ENCODE measurements at places on chromosomes 6 and 20.

- no peak for DNase-seq
Observed at GRCh38 chr20:35669221-35669620, 4.5 kb upstream of the CPNE1 start.

GRCh38 chr6:108544606-108545005, 16.1 kb upstream of the FOXO3 start:
- DNase-seq = no peak

- DNase-seq = no peak
Observed at GRCh38 chr6:56433119-56433518, 185.7 kb upstream of the COL21A1 start.

DNA sequence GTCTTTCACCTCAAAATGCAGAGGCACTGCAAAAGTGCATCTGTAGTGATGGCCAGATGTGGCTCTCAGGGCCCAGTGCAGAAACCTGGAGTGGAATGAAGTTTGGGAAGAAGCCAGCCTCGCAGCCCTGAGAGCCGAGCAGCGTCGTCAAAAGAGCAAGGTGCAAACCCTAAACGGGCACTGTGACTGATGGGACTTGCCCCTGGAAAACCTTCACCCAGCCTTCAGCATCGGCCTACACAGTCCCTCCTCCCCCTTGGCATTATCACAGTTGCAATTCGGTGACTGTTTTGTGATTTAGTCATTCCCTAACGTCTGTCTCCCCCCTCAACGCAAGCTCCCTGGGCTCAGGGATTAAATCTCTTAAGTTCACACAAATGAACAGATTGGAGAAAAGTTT, 38.6 kb downstream of the TAF4 start:
- DNase-seq = no peak

DNA sequence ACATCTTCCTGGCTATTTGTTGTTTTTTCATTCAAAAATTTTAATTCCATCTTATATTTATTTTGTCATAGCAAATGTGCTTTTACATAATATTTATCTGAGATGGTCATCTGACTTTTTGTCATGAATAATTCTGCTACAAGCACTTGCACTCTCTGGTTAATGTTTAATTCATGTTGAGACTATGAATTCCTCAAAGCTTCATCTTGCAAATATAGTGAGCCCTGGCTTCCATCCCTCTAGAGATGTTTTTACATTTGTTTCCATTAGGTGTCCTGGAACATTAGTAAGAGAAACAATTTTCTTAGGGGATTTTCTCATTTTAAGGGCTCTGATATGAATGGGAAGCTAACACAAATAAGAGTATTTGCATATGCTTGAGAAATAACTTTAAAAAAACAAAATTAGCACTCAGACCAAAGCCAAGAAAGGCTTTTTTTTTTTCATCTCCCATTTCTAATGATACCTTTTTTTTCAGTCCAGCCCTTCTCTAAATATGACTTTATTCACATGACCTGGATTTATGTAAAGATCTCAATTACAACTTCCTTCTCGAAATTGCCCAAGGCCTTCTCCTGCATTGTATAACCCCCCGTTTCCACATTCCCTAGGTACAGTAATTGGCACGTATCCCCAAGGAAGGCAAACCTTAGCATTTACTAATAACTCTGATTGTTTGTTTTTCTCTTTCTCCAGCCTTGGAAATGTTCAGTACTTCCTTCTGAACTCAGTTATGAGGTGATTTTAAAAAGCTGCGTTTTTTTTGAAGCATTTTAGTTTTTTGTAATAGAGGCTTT, 797.0 kb upstream of the GJE1 start:
- no peak for DNase-seq

DNA sequence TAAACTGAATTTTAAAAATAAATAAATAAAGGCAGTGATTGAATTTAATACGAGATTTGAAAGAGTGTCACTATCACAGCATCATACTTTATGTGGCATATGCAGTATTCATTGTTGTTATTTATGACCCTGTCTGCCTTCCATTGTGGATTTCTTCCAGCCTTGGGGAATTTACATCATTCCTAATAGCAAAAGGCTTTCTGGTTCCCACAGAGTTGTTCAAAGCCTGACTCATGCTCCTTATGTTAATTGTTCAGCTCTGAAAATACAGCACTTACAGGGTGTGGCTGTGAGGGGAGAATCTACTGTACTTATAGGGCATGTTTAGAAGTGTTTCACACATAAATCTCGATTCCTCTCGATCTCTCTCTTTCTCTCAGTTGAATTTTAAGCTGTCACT, 54.4 kb downstream of the JAG1 start:
- DNase-seq = no peak

DNA sequence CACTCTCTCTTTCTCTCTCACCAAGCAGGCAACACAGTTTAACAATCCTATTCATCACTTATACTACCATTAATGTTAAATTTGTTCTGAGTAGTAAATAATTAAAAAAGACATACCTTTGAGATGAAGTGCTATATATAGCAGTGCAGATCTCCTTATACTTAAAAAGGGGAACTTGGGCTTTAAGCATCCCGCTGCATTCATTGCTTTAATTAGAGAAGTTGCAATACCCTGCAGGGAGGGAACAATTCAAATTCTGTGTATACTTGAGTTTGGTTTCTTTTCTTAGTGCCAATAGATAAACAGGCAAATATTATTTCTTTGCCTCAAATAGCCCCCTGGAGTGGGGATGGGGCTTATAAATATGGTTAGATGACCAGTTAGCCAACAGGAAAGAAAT, 10.8 kb upstream of the ZBTB24 start:
- no peak for DNase-seq

- DNase-seq = peak; percentile 30
Observed at GRCh38 chr6:147204060-147204785, at the start of gene STXBP5. Gene STXBP5, plus strand, starts transcription at chr6:147204417. Its CDS starts 116 bp downstream, at chr6:147204533.

DNA sequence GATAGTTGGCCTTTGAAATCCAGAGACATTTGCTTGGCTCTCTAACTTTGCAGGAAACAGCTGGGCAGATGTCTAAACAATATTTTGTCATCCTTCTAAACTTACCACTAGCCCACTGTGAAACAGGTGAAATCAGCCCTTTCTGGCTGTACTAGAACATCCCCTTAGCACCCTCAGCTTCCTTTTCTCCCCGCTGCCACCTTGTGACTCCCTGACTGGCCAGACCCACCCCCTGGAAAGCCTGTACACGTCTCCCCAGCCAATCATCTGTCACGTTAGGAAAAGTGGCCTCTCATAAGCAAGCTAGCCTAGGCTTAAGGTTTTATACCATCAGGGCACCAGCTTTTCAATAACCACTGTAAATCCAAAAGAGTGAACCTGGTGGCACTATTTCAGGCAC, 88.6 kb upstream of the E2F3 start:
- no peak for DNase-seq

GRCh38 chr6:137911675-137912191, 44.7 kb downstream of the TNFAIP3 start:
- DNase-seq = no peak

GRCh38 chr20:37421060-37421905, 75.3 kb downstream of the SRC start:
- DNase-seq = no peak

GRCh38 chr20:37359331-37359730, 13.4 kb downstream of the SRC start:
- DNase-seq = no peak

DNA sequence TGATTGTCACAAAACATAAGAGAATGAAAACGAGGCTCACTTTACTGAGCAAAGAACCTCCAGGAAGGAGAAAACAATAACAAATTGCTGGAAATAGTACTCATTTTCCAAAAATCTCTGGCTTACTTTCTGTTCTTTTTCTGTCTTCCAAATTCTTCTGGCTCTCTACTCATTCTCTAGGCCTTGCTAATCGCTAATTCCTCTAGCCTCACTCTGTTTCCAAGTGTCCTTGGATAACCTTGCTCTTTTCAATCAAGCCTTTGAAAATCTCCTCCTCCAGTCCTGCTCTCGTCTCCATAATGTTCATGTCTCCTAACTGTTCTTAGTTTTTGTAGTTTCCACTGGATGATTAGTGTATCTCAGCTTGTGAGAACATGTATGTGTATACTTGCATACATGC, 96.2 kb upstream of the MAP7 start:
- no peak for DNase-seq

DNA sequence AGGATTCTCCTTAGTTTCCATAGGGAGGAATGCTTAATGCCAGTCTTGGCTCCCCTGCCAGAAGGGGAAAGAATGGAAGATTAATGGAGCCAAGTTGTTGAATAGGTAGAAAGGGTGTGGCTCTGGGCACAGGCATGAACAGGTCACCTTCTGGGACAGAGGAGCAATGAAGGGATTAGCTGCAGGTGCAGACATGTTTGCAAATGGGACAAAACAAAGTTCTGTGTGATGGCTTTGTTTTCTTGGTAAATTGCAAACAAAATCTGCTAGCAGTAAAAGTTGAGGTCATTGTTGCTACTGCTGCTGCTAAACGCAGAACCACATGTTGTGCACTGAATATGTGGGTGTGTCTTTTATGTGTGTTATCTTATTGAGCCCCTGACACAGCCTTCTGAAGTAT, 93.3 kb downstream of the PERP start:
- no peak for DNase-seq

- DNase-seq = peak; percentile 63
Observed at GRCh38 chr6:99603421-99604165, 3.0 kb upstream of the PRDM13 start.

GRCh38 chr6:34836451-34836850, 44.6 kb downstream of the BLTP3A start:
- no peak for DNase-seq

DNA sequence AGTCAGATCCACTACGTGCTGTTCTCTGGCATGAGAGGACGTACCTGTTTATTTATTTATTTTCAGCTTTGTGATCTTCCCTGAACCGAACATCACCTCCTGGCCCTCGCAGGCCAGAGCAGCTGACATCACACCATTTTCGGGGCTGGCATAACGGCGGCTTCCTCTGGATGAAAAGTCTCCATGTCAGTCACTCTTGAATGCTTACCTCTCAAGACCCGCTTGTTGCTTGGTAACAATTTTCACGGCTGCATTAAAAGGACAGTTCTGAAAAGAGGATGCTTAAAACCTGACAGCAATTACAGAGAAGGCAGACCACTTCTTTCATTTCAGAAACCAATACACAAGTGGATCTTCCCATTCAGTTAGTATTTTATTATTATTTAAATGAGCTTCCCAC, 159.8 kb upstream of the CDH4 start:
- DNase-seq = no peak

- peak; percentile 13 for DNase-seq
Observed at GRCh38 chr6:43454696-43455530, 435 bp downstream of the DLK2 start.

GRCh38 chr6:27791182-27791943, 120.8 kb downstream of the OR2B2 start:
- peak; percentile 63 for DNase-seq

DNA sequence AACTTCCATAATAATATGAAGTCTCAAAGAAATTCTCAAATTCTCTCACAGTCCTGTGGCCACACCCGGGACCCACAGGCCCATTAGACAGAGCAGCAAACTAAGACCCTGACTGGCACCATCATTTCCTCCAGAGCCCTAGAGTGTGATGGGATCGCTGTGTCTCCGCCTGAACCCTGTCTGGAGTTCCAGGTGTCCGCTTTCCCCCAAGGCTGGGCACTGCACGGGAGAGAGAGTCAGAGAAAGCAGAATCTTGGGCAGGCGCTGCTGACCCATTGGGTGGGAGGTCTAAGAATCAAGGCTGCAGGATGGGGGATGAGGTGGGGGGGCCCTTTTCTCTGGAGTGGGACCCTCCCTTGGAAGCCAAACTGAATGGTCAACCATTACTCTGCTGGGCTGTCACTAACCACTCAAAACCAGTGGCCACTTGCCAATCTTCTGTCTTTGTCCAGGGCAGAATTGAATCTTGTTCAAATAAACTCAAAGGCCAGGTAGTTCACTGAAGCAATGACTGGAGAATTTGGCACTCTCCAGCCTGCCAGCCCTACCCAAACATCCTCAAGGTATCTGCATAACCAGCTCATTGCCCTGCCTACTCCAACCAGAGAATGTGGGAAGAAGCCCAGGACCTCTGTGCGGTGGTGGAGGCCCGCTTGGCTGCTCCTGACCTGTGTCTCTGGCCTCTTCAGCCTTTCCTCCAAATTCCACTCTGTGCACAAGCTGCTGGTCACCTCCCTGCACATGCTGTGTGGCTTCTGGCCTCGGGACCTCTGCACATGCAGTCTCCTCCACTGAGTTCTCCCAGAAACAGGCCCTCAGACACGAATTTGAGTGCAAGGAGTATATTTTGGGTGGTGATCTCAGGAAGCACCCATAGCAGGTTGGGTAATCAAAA, 141.1 kb downstream of the CEBPB start:
- DNase-seq = no peak

- DNase-seq = peak; percentile 77
Observed at GRCh38 chr6:85449818-85450759, at the start of gene NT5E. Gene NT5E, plus strand, starts transcription at chr6:85450083. Its CDS starts 57 bp downstream, at chr6:85450140.

DNA sequence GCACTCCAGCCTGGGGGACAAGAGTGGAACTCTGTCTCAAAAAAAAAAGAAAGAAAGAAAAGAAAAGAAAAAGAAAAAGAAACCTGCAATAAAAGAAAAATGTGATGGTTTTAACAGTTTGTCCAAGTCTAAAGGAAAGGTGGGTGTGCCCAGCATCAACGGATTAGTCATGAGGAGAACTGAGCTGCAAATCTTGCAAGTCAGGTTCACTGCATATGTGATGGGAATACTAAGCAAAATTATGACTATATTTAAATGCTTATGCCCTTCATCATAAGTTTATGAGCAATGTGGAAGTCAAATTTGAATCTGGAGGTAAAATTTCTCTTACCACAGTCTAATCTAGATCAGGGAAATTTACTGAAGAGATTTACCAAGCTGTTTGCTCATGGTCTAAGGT, 13.1 kb upstream of the CDK19 start:
- DNase-seq = no peak

GRCh38 chr6:148952147-148953035, 205.6 kb downstream of the UST start:
- no peak for DNase-seq

DNA sequence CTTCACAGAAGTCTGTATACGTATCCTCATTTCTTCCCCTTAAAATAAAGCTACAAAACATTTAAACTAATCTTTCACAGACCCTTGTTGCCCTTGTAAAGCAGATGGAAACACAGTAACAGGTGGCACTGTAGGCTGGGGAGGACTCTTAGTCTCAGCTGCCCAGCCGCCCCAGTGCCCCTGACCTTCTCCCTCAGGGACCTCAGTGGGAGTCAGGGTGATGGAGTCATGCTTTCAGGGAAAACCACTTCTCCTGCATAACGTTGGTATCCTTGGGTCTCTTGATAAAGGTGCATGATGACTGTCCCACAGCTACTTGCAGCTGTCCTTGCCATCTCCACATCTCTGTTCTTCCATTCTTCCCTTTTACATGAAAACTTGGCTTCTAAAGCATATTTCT, 198.6 kb downstream of the CDKAL1 start:
- no peak for DNase-seq

DNA sequence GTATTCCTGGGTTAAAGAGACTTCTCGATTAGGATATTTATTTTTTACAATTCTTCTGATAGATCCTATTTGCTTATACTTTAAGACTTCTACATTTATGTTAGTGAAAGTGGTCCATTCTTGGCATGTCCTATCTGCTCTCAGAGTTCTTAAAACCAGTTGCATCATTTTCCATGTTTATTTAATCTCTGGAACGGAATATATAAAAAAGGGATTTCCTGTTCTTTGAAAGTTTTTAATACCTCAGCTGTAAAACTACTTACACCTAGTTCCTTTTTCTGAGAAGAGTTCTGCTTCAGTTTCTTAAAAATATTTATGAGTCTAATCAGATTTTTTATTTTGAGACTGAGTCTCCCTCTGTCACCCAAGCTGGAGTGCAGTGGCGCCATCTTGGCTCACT, 18.0 kb upstream of the MYL9 start:
- DNase-seq = no peak

All from stimulated activated effector memory CD8-positive, alpha-beta T cell treated with anti-CD3 and anti-CD28 coated beads, Interleukin-12 subunit alpha, Interleukin-12 subunit beta, amount 100 ng/mL, for 72 hours (primary cell).